ENCODE measurements at places on chromosomes 4 and X. TPM values are rescaled to one million over a fixed set of nuclear protein-coding genes. Genes with fewer than 3 reads are reported as not detected.
A peak's percentile ranks its signal among the peaks of the same experiment; 100 is the strongest.

- DNase-seq: no peak
Observed at GRCh38 chr4:143380629-143381028, 44.0 kb downstream of the GAB1 start.

The PRSS12 gene
- 2.4 TPM for total RNA-seq

DNA sequence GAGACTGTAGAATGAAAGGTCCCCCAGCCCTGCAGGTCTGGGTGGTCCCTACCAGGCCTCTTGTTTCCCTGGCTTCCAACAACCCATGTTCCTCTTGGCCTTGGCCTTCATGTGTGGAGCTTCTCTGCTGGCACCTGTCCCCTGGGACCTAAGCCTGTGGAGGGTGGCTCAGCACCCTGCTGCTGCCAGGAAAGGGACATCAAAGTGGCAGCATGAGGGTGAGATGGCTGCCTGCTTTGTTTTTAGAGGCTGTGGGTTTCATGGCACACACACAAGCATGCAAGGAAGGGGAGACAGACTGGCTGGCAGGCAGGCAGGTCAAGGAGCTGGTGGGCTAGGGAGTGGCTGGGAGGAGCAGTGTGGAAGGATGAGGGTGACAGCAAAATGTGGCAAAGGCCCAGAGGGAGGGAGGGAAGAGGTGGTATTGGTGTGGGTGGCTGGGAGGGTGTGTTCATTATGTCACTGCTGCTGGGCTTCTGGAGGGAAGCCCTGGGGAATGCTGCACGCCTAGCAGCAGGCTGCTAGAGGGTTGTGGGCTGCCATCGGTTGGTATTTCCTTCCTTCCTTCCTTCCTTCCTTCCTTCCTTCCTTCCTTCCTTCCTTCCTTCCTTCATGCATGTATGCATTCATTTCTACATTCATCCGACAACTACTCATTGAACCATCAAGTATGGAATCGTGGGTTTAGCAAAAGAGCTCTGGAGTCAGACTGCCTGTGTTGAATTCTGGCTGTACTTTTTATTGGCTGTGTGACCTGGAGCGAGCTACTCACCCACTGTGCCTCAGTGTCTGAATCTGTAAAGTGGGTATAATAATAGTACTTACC lies 128.7 kb upstream of the PJA1 start:
- DNase-seq: no peak

DNA sequence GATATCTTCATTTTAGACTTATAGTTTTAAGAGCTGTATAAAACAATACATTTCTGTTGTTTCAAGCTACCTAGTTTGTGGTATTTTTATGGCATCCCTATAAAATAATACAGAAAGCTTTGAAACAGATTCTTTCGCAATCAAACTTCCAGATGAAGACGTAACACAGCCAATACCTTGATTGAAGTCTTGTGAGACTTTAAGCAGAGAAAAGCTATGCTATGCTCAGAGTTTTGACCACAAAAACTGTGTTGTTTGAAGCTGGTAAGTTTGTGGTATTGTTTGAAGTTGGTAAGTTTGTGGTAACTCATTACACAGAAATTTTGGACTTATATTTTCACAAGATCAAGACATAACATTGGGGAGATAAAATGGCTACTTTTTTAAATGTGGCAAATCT lies 201.8 kb upstream of the UGT8 start:
- DNase-seq: no peak

The ZNF182 gene
- 7.0 TPM for total RNA-seq

The TCEAL7 gene
- total RNA-seq: 7.9 TPM

The SPANXD gene
- not detected for total RNA-seq

DNA sequence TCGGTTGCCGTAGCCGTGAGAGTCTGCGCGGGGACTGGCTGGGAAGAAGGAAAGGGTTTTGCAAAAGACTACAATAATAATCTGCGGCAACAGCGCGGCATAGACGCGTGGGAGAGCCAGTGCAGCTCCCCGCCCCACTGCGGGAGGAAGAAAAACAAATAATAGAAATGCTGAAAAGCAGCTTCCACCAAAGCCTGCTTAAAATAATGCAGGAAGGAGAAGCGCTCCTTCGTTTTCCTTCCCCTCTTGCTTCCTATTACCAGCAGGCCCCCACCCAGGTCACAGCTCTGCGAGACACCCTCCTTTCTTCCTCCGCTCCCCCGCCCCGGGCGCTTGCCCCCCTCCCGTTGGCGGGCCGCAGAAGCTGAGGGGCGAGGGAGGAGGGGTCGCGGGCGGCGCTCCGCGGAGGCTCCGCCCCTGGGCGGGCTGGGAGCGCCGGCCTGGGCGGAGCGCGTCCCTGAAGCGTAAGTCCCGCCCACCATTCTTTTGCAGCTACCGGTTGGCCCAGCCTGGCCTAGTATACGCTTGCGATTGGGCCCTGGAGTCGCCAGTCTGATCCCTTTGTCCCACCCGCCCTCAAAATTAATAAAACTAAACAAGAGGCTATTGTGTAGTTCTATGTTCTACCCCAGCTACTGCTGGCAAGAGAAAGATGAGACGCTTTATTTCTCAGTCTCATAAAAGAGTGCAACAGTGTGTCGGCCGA lies 636 bp upstream of the AMOT start:
- DNase-seq: peak; percentile 81

DNA sequence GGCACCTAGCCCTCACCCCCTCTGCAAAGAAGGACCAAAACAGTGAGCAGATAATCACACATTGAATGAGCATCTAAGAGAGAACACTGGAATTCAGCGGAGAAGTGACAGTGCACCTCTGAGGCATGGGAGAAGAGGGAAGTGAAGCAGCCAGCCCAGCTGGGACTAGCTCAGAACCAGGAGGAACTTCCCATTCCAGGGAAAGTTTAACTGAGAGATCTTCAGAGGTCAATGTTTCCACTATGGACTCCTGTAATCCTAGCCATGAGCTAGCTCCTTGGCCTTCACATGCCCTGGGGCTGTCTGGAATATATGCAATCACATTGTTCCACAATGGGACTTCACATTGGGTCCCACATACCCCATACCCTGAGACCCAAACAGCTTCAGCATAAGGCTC lies 24.4 kb downstream of the TLR6 start:
- no peak for DNase-seq

The FOXO4 gene
- total RNA-seq: 18.9 TPM

GRCh38 chr4:7781366-7781765 lies 158.3 kb downstream of the AFAP1 start:
- DNase-seq: no peak

DNA sequence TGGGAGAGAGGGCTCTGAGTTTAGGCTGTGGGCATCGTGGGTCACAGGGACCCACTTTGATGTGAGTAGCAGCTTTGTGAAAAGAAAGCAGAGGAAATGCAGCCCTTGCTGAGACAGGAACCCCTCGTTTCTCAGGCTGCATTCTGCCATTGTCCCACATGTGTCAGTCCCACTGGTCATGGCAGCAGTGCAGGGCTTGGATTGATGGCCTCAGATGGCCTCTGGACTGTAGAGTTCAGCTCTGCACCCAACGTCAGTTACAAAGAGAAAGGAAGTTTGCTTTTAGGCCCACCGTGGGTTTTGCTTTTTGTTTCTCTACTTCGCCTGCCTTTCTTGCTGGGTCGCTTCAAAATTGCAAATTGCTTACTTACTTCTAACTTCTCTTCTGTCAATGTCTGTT lies 248.3 kb upstream of the KLF3 start:
- DNase-seq: no peak

The LRIT3 gene
- total RNA-seq: 0.65 TPM

DNA sequence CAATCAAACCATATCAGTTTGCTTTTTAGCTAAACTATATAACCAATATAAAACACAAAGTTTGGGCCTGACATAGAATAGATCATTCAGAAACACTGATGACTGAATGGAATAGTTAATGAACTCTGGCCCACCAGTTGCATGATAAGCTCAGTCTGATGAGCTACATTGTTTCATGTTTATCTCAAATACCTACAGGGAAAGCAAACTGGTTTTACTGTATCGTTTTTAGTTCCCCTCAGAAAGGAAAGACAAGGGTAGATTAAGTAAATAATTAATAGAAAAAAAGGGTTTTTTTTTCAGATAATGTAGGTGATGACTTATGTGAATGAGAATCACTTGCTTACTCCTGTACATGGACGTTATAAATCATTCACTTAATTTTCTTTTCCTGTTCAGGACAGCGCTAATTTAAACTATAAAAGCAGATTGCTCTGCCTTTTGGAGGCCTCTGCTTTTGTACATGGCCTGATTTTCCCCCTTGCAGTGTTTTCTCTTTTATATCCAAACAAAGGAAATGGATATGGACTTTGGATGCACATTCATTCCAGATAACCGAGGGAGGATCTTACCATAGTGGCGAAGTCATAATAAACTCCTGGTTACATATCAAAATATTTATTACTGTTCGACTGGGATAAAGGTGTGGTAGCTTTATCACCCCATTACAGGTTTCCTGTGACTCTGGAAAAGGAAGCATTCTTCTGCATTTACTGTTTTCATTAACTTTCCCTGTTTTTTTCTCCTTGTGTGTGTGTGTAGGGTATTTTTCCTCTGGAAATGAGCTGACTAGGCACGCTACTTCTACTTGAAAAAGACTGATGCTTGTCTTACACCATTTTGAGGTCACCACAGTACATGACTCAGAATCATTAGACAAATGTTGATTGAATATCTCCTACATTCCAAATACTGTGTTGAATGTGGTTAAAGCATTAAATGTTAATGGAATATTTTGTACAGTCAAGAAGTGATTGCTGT lies 373.1 kb upstream of the HS3ST1 start:
- no peak for DNase-seq

The CXCL11 gene
- total RNA-seq: 0.31 TPM

DNA sequence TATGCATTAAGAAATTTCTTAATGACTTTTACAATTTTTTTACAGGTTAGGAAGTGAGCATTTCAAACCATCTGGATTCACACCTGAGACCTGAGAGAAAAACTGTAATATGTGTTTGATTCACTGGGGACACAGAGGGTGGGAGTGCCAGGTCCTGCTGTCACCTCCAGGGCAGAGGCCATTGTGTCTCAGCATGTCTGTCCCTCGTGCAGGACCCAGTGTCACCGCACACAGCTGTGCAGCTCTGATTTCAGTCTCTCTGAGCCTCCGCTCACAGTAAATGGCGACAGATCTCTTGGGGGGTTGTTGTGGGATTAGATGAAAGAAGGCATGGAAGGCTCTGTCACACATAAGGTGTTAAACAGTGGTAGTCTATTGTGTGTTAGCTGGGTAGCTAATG lies 23.0 kb upstream of the CLDN24 start:
- no peak for DNase-seq

The CSN1S1 gene
- not detected for total RNA-seq

DNA sequence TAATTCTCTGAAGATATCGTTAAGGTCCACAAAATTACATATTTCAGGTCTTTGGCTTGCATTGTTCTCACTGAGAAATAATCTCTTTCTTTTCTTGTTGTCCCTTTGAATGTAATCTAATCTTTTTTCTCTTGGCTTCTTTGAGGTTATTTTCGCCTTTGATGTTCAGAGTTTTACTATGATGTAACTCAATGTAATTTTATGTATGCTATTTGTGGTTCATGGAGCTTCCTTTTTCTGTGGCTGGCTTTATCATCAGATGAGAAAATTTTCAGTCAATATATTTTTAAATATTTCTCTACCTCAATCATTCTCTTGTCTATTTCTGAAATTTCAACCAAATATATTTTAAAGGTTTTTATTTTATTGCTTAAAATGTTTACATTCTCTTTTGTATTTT lies 672.2 kb downstream of the TRAM1L1 start:
- no peak for DNase-seq

GRCh38 chr4:119197772-119198212 lies 14.7 kb upstream of the USP53 start:
- DNase-seq: no peak

GRCh38 chr4:37549041-37549440 lies 137.1 kb downstream of the RELL1 start:
- DNase-seq: no peak

GRCh38 chr4:57194068-57194611 lies 84.0 kb upstream of the IGFBP7 start:
- no peak for DNase-seq
